CD4-positive, alpha-beta memory T cell (primary cell): ENCODE measurements at places on chromosomes 1 and 21. TPM values are rescaled to one million over a fixed set of nuclear protein-coding genes. Genes with fewer than 3 reads are reported as not detected.

KIF17 gene
- total RNA-seq = not detected

DNA sequence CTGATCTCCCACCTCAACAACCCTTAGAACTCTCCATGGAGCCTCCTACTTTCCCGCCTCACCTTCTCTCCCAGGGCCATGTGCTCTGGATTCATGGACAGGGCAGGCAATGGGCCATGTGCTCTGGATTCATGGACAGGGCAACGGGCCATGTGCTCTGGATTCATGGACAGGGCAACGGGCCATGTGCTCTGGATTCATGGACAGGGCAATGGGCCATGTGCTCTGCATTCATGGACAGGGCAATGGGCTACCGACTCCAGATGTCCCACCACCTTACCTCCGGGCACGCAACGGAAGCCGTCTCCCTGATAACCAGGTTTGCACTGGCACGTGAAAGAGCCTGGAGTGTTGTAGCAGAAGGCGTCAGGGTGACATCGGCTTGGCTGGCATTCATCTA is 53.2 kb downstream of the NID1 start:
- no peak for DNase-seq

DNA sequence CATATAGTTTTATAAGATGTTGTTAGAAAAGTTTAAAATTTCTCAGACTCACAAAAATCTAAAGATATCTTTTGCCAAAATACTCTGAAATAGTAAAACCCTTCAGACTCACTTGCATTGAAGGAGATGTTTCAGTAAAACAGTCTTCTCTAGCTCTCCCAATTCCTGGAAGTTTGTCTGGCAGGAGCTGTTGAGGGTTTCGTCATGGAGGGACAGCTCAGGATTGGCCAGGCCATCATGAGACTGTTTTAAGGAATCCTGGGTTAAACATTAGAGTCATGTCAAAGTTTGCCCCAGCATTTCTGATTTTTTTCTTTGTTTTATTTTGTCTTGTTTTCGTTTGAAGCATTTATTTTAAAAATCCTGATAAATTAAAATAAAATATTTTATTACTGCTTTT is 293.8 kb upstream of the PBX1 start:
- DNase-seq = no peak

- DNase-seq = no peak
Measured at GRCh38 chr1:69932760-69933159, 272.6 kb downstream of the LRRC40 start.
